ENCODE measurements at places on chromosomes 3 and 15.

- DNase-seq = no peak
Measured at GRCh38 chr3:194031867-194032635, 103.9 kb upstream of the HES1 start.

- no peak for DNase-seq
Measured at GRCh38 chr3:119679874-119680273, 2.7 kb upstream of the COX17 start.

DNA sequence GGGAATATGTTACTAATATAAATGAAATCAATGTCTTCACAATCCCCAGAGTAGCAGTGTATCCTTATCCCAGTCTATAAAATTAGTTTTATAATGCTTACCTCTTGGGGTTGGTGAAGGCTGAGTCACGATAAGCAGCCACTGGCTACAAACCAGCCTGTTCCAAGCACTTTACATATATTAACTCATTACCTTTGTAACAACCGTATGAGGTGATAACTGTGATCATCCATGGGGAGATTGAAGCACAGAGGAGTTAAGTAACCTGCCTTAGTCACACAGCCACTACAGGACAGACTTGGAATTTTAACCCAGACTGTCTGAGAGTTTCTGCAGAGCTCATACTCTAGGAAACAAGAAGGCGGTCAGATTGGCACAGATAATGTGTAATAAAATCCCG, 43.3 kb upstream of the MITF start:
- DNase-seq = no peak

GRCh38 chr3:24730173-24730572, 235.5 kb upstream of the THRB start:
- DNase-seq = no peak

GRCh38 chr15:62190274-62190673, 25.2 kb upstream of the C2CD4B start:
- DNase-seq = no peak

- DNase-seq = no peak
Measured at GRCh38 chr3:194243172-194243837, 107.4 kb downstream of the HES1 start.

DNA sequence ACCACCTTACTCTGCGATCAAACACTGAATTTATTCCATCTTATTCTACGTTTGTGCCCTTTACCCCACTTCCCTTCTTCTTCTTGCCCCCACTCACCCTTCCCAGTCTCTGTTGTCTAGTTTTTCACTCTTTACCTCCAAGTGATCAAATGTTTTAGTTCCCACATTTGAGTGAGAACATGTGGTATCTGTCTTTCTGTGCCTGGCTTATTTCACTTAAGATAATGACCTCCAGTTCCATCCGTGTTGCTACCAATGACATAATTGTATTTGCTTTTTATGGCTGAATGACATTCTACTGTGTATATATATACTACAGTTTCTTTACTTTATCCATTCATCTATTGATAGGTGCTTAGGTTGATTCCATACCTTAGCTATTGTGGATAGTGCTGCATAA, 78.8 kb downstream of the PDCD6IP start:
- DNase-seq = no peak

- DNase-seq = no peak
Measured at GRCh38 chr3:194221336-194221735, 85.4 kb downstream of the HES1 start.

DNA sequence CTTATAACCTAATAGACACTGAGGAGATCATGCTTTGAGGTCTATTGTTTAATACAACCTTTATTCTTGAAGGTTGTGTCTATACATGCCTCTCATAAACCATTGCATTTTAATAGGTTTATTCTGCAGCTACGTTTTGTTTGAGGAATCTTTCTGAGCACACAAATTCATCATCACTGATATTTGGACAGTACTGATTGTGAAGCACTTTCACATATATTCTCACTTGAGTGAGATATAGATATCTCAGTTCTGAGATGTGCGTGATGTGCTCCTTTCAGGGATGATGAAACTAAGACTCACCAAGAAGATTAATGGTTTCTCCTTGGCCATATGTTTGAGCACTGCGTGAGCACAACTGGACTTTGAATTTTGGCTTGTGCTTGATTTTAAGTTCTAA, 374.4 kb downstream of the LPP start:
- DNase-seq = no peak

GRCh38 chr15:66964791-66965190, 100.6 kb upstream of the SMAD3 start:
- DNase-seq = no peak

DNA sequence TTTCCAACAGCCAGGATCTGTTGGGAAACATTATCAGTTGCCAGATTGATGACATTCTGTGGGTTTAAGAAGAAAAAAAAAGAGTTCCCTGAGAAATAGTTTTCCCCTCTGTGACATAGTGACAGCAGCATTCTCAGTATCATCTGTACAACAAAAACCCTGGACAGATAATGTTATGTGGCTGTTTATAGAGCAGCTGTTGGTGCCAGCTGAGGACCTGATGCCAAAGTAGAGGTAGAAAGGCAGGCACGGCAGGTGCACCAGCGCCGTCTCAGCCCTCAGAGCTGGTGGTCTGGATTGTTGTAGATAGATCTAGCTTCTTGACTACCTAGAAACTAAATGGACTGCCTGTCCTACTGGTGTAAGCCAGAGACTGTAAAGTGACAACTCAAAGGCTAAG, 56.2 kb upstream of the FILIP1L start:
- no peak for DNase-seq
